ENCODE measurements at places on chromosomes 6 and 20.

GRCh38 chr6:34600796-34601195 lies 44.7 kb upstream of the SPDEF start:
- DNase-seq: no peak

GRCh38 chr20:2446845-2447244 lies 23.7 kb downstream of the SNRPB start:
- no peak for DNase-seq

- peak; percentile 59 for DNase-seq
These were observed 16.8 kb upstream of the ARMC12 start for GRCh38 chr6:35719830-35720733.

GRCh38 chr6:132483779-132484679 lies 28.9 kb downstream of the STX7 start:
- no peak for DNase-seq

DNA sequence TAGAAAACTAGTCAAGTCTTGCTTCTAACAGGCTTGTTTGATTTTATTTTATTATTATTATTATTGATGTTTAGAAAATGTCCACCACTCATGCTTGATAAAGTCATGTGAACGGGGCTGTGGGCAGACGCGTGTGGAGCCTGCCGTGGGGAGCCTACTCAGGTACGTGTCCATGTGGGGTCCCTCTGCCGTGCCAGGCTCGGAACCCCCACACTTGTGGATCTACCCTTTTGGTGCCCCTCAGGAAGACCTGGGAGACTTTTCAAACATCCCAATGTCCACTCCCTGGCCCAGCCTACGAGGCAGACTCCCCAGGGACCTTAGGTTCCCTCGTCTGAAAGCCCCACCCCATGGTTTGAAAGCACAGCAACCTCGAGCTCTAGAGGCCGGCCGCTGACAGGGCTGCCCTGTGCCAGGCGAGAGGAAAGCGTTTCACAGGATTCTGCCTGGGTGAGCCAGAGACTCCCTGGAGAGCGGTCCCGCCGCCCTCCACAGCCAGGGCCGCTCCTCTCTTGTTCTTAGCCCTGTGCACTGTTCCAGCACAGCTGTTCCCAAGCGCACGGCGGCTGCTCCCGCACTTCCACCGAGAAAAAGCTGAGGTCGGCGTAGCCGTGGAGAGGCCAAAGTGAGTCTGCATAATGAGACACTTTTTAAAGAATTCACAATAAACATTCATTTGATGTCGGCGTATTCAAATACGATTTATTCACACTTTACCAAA lies 249.7 kb downstream of the TTLL2 start:
- no peak for DNase-seq

DNA sequence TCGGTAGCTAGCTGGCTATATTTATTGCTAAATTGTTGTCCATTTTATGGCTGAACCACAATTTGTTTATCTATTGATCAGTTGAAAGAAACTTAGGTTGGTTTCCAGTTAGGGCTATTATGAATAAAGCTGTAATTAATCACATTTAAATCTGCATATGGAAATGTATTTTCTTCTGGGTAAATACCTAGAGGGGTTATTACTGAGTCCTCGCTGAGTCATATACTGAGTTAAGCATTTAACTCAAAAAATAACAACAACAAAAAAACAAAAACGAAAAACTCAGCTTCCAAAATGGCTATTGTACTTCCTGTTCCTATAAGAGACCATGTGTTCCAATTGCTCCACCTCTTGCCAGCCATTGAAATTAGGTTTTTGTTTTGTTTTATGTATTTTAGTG lies 258.2 kb downstream of the TBC1D32 start:
- DNase-seq: no peak

GRCh38 chr6:102631921-102632320 lies 1238.4 kb downstream of the GRIK2 start:
- DNase-seq: no peak

GRCh38 chr20:4459081-4459480 lies 262.6 kb upstream of the PRND start:
- no peak for DNase-seq

- no peak for DNase-seq
These were observed 161.3 kb downstream of the THBS2 start for GRCh38 chr6:169092375-169092774.

GRCh38 chr6:116136933-116137340 lies 11.0 kb upstream of the COL10A1 start:
- DNase-seq: no peak
